ENCODE measurements at places on chromosomes 13 and 19.

- no peak for DNase-seq
Measured at GRCh38 chr13:43006893-43007631, 15.0 kb upstream of the EPSTI1 start.

DNA sequence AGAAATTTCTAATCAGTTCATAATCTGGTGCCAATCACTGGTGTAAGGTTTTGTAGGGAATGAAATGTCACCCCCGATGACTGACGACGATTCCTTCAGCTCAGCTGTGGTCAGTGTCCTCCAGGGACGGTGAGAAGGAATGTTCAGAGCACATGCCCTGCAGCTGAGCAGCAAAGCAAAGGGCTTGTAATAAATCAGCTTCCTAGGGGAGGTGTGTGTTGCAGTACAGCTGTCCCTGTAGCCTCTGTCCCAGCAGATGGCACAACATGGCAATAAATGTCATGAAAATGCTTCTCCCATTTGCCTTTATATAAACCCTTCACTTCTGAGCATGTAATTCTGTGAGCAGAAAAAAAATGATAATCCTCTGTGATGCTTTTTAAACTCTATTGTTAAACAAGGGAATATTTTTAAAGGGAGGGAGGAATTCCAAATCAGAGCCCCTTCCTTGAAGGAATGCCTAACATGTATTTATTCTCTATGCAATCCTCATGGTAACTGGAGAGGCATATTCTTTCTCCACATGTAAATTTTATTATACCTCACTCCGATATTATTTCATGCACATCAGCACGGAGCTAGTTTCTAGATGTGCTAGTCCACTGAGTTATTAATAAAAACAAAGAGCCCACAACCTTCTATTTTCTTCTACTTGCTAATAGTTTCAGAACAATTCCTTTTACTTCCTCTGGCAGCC is 102.5 kb downstream of the FAM216B start:
- peak; percentile 61 for DNase-seq

DNA sequence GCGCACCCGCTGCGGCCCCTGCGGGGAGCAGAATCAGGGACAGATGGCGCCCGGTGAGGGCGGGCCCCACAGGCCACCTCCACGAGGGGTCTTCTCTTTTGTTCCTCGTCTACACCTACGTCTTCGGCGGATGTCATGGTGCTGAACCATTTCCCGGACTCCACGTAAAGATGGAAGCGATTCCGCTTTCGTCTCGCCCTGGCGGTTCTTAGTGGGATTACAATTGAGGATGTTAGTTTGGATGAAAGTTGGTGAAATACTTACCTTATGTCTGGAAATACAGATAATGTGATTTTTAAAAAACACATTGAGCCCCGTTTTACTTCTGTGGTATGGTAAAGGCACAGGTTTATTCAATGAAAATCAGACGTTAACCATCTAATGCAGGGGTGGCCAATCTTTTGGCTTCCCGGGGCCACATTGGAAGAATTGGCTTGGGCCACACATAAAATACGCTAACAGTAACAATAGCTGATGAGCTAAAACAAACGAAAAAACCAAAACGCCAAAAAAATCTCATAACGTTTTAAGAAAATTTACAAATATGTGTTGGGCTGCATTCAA is 1.4 kb upstream of the ZMYM5 start:
- DNase-seq, result peak; percentile 64

DNA sequence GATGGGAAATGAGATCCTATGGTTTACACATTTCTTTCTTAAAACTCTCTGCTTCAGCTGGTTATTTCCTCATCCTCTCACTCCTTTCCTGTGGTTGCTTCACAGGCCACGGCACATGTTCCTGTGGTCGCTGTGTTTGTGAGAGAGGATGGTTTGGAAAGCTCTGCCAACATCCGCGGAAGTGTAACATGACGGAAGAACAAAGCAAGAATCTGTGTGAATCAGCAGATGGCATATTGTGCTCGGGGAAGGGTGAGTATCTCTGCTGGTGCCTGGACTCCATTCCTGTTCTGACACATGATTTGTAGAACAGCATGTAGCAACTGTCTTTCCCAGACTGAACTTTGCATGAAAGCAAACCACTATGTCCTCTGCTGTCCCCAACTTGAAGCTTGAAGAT is 254.2 kb downstream of the ITGBL1 start:
- DNase-seq, result no peak

DNA sequence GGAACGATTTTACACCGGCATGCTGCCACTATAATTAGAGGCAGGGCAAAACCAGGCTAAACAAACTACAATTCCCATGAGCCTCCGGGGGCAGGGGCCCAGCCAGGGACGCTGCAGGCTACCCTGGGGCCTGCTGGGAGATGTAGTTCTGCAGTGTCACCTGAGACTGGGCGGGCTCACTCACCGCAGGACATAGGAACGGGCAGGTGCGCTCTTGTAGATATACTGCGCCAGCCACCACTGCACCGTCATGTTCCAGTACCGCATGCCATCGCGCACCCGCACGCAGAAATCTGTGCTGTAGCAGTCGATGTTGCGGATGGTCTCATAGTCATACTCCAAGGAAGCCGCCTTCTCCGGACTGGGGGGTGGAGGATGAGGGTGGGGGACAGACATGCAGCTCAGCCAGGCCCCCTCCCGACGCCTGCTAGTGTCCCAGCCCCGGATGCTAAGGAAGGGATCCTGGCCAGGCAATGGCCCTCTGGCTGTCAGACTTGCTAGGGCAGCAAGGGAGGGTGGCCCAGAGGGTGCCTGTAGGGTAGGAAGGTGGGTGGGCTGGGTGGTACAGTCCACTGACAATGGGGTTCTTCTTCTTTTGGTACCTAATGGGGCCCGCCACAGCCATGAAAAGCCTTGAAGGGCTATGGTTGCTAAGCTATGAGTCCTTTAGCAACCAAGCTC is 5.8 kb upstream of the TMC4 start:
- DNase-seq, result peak; percentile 72

DNA sequence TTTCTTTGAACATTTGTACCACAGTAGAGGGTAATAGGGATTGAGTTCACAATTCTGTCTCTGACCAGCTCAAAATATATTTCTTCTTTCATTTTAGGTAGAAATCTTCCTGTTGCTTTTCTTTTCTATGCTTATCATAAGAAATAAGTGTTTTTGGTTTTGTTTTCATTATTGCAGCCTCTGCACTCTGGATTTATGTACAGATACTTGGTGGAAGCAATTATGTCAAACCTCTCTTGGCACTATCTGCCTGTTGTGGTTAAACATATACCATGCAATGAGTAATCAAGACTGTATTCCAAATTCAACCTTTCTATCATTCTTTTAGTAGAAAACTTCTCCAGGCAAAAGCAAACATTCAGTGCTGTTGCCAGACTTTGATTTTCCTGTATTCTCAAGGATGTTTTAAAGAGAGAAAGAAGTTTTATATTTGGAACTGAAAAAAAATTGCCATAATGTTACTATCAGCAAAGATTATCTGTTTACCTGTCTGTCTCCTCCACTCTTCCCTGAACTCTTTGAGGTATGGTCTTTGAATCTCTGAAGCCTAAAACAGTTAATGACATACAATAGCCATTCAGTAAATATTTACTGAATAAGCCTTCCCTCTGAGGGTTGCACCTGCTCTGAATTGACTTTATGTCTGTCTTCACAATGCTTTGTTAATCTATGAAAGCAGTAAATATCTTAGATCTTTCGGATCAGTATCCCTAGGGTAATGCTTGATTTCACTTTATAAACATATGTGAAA is 612.5 kb upstream of the PRR20A start:
- no peak for DNase-seq

DNA sequence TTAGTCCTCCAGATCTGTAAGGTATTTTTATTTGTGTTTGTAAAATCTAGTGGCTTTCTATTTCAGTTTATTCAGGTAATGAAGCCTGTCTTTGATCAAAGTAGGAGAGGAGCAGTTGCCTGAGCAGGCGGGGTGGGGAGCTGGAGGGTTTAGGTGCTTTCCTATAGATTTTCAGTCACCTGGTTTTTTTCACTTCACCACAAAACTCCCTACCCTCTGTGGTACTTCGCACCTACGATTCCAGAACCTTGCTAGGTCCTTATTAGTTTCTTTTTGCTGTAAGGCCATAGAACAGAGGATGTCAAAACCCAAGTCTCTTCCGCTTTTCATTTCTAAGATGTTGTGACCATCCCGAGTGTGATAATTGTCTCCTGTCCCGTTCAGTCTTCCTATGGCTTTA is 26.6 kb downstream of the SLAIN1 start:
- DNase-seq, result no peak

DNA sequence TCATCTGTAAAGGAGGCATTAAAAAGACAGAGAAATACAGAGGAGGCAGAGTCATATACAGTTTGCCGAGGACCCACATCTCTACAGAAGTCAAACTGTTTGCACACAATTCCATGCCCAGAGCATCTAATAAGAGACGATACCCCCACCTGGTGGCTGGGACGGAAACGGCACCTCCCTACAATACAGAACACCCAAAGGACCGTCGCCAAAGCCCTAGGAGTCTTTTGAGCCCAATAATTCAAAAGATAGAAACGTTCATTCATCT is 703 bp upstream of the PLEKHG2 start:
- peak; percentile 80 for DNase-seq

GRCh38 chr13:98405690-98406344 is 171.1 kb downstream of the STK24 start:
- DNase-seq, result no peak

DNA sequence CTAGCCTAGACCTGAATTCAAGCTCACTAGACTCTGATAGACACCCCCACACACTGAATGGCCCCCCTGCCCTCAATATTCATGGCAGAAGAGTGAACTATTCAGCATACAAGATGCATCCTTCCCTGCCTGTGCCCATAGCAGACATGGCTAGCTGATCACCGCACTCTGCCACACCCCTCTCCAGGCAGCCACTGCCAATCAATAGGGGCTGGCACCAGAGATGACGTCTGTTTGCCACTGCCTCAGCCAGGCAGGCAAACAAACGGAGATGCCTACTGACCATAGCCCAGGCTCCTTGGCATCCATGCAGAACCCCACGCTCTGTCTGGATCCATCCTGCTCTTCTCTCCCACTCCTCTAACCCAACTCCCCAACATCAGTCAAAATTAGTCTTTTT is 13.8 kb upstream of the NPAS1 start:
- DNase-seq, result peak; percentile 72

DNA sequence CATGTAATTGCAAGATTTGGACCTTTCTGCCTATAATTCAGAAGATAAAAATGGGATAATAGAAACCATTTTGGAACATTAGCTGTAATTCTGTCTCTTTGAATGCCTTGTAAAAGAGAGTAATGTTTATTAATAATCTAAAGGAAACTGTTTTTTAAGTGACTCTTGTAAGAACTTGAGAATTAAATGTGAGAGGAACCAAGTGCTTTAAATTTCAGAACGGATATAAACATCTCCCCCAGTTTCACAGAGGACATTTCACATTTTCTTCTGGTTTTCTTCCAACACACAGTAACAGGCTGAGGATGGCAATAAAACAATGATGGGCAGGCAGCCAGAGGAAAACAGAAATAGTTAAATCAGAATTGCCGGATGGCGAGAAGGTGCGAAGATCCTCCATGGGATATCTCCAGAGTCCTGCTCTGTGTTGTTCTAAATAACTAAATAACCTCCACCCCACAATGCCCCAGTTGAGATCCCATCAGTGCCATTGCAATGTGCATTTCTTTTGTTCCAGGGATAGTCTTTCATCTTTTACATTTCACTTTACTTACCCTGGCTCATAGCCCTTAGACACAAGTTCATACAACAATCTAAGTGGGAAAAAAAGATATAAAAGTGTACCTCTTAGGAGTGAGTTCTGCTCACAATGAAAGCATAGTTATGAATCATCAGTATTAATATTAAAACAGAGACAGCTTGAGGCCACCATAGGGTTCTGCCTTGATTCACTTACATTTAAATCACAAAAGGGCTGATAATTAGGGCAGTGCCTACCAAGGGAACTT is 73.3 kb downstream of the TNFRSF19 start:
- no peak for DNase-seq

DNA sequence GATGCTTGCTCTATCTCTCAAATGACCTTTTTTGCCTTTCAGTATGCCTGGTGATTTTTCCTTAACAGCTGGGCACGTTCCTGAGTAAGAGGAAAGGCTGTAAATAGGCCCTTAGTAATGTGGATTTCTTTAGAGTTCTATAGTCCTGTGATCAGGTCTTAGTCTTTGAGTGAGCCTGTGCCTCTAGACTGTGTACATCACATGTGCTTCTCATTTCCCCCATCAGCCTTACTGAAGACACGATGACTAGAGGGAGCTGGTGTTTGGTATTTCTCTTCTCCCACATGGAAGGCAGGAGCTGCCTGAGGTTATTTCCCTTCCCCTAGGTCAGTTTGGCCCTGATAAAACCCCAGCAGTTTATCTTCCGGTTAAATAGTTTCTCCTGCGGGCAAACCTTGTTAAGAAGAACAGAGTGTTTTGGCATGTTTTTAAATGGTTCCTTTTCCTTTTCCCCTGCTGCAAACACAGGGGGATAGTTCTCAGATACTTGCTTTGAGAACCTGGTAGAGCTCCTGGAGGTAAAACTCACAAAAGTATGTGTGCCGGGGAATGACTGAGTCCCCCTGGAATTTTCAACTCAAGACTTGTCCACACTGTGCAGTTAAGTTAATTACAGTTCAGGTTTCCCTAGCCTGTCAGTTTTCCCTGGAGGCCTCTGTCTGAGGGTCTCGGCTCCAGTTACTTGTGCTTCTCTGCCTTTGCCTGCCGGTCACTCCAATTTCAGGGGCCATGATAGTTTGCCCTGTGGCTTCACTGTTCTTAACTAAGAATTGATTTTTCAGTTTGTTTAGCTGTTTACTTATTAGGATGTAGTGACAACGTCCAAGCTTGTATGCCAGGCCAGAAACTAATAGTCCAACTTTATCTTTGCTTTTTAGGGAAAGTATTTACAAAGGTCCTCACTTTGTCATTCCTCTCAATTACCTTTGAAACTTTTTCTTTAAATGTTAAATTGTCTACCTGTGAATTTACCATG is 94.4 kb downstream of the URI1 start:
- no peak for DNase-seq

- no peak for DNase-seq
Measured at GRCh38 chr13:80100636-80101035, 240.3 kb downstream of the SPRY2 start.

DNA sequence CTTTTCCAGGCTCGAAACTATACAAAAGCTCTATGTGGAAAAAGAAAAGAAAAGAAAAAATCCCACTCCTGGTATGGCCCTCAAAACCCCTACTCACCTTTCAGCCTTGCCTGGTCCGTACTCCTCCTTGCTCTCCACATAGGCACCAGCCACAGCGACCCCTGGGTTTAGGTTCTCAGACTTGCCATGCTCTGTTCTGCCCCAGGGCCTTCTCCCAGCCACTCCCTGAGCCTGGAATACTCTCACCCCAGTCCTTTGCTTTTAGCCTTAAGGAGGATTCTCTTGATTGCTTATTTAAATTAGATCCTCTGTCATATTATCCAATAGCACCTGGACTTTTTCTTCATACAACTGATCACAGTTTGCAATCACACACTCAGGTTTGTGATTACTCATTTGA is 522.5 kb downstream of the DIAPH3 start:
- DNase-seq, result no peak

- peak; percentile 55 for DNase-seq
Measured at GRCh38 chr13:74040200-74040599, 94.0 kb downstream of the KLF12 start.

DNA sequence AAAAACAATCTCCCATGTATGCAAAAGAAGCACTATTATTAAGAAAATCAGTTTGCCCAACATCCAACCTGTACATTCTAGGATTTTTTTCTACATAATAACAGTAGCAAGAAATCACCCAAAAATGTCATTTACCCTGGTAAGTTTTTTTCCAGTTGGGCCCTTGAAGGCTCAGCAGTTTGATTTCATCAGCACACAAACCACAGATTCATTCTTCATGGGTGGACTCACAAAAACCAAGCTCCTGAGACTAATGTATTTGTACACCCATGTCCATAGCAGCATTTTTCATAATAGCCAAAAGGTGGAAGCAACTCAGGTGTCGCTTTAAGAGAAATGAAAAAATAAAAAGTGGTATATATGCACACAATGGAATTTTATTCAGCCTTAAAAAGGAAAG is 210.1 kb downstream of the TBC1D4 start:
- no peak for DNase-seq

All from SK-N-SH (cell line).